Fibroblast of lung (primary cell): ENCODE measurements at places on chromosomes 3 and 15. TPM values are rescaled to one million over a fixed set of nuclear protein-coding genes. Genes with fewer than 3 reads are reported as not detected.

DNA sequence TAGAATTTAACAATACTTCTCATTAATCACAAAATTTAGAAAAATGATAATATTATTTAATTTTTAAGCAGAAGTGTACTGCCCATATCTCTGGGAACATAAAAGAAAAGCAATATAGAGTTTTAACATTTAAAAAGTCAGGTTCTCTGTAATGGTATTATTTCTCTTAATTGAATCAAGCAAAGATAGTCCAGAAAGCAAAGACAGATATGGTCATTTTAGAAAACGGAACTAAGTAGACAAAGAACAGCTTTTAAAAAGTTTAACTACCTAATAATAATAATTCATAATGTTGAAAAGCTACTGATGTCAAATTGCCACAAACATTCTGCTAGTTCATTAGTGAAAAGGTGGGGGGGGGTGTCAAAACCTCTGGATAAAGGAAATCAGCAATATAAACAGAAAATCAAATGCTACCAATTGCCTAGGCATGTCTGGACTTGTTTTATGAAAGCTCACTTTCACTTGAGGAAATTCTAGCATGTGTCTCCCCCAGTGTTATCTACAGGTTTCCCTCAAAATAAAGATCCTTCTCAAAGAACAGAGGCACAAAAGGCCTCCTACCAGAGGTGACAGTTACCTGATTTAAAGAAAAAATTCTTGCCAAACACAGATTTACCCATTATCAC, 1.7 kb downstream of the ZMAT3 start:
- peak; percentile 56 for DNase-seq

DNA sequence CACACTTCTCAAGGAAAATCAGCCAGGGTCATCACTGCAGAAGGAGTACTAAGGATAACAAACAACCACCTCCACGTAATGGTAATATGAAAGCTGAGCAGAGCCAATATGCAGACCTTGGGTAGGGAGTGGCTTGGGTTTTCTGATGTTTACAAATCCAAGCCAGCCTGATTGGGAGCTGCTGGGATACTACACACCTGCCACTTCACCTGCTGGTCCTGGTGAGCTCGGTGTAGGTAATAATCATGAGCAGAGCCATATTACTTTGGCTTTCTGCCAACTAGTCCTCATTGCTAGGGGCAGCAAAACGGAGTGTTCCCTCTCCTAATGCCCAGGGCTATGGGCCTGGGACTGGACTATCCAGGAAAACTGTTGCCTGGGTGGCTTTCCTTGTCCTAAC, 433.5 kb upstream of the PPP2R3A start:
- no peak for DNase-seq

TMEM40 gene
- 0.33 TPM in 1 of 2 replicates, not detected in the other for polyA plus RNA-seq

DNA sequence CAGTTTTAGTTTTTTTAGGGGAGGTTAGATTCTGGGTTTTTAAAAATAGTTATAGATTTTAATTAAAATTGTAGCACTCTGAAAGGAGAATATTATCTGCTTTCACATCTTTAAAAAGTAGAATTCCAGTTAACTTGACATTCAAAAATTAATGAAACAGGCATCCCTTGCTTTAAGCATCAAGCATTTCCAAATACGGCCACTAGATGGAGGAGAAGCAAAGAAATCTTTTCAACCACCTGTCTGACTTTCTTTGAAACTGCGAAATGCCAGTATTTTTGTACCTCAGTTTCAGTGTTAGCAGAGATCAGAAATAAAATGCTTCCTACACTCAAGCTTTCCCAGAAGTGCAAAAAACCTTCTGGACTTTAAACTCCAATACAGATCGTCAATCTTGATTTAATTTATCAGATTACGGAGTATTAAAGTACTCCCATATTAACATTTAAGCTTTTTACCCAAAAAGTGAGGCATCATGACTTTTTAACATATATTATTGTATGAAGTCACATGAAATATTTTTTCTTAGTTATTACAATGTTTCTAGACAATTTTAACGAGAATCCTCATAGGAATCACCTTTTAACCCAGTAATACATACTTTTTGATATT, 153.3 kb downstream of the P3H2 start:
- DNase-seq: peak; percentile 44
